Anterior cingulate cortex (tissue), 58 donors: ENCODE measurements at places on chromosomes 2 and 18.

DNA sequence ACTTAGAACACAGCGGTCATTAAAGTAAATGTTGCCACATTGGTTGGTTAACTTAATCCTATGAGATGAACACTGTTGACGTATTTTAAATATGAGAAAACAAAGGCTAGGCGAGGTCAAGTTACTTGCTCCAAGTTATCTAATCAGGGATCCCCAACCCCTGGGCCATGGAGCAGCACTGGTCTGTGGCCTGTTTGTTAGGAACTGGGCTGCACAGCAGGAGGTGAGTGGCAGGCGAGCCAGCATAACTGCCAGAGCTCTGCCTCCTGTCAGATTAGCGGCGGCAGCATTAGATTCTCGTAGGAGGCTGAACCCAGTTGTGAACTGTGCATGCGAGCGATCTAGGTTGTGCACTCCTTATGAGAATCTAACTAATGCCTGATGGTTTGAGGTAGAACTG is 878.9 kb downstream of the CPS1 start:
- DNase-seq: no peak

DNA sequence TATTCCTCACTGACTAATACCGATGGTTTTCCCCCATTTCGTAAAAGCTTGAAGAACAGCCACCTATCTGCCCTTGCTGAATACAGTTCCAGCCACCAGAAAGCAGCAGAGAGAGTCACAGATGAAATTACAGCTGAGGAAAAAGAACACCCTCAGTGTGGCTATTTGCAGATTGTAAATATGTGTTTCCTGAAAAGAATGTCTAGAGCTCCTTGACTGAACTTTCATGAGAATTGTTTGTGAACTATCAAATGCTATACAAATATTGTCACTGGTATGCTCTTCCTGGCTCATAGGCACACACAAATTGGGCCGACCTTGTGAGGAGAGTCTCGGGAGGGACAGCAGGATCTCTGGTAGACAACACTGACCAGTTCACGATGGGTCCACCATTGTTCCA is 58.1 kb upstream of the TTC39C start:
- DNase-seq: no peak

- no peak for DNase-seq
Measured at GRCh38 chr2:224284134-224284946, 117.6 kb downstream of the FAM124B start.

GRCh38 chr2:238974501-238975166 is 126.7 kb downstream of the TWIST2 start:
- DNase-seq: peak; percentile 19

GRCh38 chr2:207813942-207814341 is 44.2 kb upstream of the FZD5 start:
- no peak for DNase-seq

- no peak for DNase-seq
Measured at GRCh38 chr2:127545796-127546195, 10.3 kb downstream of the MYO7B start.

DNA sequence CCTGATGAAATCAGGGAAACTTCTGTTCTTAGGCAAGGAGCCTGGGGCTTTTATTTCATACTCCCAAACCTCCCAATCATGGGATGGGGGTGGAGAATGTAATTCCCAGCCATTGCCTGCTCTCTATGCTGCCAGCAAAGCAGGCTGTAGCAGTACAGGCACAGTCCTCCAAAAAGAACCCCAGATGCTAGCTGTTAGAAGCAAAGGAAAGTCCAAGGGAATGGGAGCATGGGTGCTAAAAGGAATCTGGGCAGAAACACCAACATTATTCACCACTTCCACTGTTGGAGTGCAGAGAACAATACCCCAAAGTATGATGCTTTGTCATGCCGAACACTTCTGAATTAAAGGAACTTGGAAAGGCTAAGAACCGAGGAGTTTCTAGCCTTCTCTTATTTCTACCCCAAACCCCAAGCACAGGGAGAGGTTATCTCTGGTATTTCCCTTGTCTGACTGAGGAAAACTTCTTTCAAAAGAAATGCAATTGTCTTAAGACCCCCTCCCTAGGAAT is 24.7 kb downstream of the MDH1 start:
- DNase-seq: no peak

DNA sequence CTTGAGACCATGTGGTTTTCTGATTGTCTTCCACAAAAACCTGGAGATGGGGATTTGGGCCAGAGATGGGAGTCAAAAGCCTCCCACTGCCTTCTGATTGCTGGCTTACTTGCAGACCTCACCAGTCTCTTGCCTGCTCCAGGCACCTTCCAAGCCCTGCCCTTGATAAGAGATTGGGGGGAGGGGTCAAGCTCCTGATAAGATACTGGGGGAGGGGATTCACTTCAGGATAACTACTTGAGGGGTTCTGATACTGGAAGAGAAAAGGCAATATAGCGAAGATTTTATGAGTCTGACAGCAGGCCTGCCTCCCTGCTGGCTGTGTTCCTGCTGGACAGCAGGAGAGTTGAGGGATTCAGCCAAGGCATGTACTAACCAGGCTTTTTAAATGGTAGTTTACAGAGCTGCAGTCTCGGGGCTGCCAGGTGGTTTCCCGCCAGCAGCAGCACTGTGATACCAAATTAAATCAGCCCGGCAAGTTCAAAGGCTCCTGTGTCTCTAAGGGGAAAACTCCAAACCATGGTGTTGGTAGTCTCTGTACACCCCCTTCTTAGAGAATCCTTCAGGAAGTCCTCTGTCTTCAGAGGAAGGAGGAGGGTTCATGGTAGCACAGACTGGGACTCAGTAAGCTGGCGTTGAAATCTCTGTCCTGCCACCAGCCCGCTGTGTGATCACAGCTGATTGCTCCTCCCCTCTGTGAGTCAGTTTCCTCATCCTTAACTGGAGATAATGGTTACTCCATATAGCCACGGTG is 58.3 kb downstream of the FBXO36 start:
- peak; percentile 47 for DNase-seq

- DNase-seq: peak; percentile 18
Measured at GRCh38 chr18:54742659-54743604, 85.3 kb upstream of the RAB27B start.

- no peak for DNase-seq
Measured at GRCh38 chr2:201256082-201256481, 4.3 kb upstream of the CASP8 start.

- DNase-seq: no peak
Measured at GRCh38 chr2:20620696-20621365, 30.1 kb downstream of the HS1BP3 start.

GRCh38 chr2:30234180-30234971 is 3.0 kb downstream of the LBH start:
- no peak for DNase-seq

DNA sequence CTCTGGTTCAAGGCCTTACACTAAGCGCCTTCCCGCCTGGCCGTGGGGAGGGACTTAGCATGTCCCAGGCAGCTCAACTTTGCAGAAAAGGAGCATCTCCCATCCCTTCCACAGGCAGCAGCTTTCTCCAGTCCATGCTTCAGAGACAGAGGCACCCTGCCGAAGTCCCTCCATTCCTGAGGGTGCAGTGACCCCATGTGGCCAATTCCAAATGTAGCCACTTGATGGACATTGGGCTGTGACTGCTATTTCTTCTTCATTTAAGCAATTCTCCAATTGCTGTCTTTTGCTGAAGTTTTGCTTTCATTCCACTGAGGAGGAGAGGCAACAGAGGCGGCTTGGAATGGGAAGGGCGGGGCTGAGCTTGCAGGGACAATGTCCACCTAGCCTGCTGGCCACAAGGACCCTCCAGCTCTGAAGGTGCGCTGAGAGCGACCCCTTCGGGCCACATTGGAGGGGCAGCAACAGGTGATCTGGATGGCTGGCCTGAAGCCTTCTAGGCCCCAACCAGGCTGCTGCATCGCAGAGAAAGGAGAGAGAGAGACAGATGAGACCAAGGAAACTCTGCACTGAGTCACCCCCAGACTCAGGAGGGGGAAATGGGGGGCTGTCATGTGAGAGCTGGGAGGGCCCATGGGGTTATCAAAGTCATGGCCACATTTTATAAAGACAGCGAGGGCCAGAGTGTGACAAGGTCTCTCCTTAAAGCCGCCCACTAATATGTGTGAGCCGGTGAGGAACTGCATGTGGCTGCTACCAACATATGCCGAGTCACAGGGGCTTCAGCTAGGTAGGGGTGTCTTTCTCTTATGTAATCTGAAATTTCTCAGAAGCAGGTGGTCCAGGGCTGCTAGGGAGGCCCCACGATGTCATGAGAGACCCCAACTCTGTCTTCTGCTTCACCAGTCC is 61.3 kb downstream of the LONRF2 start:
- DNase-seq: peak; percentile 66

DNA sequence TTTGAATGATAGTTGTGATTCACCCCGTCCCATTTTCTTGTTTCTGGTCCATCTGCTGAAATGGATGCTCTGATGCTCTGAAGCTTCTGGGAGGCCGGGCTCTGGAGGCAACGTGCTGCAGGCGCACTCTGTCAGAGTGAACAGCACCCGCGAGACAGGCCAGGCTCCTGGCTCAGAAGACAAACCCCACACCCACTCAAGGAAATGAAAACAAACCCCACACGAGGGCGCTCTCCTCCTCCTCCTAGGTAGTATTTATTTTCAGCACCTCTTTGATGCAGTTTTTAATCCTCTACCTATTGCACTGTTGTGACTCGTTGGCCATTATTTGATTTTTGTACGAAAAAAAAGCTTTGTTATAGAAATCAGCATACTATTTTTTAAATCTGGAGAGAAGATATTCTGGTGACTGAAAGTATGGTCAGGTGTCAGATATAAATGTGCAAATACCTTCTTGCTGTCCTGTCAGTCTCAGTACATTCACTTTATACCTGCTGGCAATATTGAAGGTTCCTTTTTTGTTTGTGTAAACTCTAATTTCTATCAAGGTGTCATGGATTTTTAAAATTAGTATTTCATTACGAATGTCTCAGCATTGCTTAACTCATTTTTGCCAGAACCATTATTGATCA is 10.3 kb upstream of the CHST10 start:
- peak; percentile 38 for DNase-seq

DNA sequence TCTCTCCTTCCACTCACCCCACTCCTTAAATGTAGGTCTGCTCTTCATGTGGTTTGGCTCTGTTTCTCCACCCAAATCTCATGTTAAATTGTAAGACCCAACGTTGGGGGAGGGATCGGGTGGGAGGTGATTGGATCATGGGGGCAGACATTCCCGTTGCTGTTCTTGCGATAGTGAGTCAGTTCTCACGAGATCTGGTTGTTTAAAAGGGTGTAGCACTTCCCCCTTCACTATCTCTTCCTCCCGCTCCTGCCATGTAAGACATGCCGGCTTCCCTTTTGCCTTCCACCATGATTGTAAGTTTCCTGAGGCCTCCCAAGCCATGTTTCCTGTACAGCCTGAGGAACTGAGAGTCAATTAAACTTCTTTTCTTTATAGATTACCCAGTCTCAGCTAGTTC is 1044.5 kb upstream of the POU3F3 start:
- no peak for DNase-seq

DNA sequence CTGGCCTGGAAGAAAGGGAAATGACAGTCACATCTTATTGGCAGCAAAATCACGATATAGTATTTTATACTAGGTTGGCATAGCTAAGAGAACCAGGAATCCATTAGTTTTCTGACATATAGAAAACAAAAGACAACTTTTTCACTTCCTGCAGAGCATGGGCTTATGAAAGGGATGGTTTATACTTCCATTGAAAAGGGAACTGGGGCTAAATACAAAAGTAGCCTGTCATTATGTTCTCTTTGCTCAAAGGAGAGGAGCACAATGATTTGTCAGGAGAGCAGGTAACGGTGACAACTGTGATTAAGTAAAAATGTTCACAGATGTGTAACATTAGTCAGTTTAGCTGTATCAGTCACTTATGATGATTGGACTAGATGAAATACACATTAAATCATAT is 46.4 kb downstream of the SLC25A12 start:
- DNase-seq: no peak

DNA sequence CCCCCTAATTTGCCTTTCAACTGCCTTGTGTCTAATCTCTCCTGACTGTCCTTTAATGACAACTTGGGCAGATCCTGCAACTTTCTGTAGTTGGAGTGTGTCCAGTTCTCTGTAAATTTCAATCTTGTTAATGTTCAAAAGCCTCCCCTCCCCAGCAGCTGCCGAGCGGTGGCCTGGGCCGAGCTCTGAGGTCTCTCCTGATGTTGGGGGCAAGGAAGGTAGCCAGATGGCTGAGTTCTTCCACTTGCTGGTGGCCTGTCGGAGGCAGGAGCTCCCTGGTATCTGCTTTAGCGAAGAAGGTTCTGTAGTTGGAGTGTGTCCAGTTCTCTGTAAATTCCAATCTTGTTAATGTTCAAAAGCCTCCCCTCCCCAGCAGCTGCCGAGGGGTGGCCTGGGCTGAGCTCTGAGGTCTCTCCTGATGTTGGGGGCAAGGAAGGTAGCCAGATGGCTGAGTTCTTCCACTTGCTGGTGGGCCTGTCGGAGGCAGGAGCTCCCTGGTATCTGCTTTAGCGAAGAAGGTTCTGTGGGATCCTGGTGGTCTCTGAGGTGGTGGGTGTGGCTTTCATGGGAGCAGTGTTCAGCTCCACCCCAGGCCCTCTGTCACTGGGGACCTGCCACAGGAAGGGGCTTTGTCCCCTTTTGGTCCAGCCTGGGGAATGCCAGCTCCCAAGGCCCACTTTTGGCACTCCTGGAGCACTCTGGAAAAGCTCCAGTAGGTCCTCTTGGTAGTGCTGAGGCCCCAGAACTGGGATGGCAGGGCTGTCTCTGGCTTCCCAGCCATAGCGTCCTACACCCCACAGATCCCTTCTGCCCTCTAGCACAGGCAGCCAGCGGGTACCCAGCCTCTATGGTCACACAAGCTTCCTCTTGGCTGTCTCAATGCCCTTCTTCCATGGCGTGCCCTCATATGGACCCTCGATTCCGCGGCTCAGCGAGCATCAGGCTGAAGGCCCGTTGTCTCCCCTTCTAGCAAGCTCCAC is 211.9 kb downstream of the ALPK2 start:
- DNase-seq: no peak

- no peak for DNase-seq
Measured at GRCh38 chr2:160606341-160606740, 112.7 kb upstream of the RBMS1 start.

GRCh38 chr18:58761241-58761969 is 90.1 kb downstream of the MALT1 start:
- DNase-seq: no peak

- no peak for DNase-seq
Measured at GRCh38 chr18:58983260-58984155, 118.8 kb downstream of the ZNF532 start.

GRCh38 chr2:214629875-214630274 is 179.6 kb downstream of the BARD1 start:
- DNase-seq: no peak

DNA sequence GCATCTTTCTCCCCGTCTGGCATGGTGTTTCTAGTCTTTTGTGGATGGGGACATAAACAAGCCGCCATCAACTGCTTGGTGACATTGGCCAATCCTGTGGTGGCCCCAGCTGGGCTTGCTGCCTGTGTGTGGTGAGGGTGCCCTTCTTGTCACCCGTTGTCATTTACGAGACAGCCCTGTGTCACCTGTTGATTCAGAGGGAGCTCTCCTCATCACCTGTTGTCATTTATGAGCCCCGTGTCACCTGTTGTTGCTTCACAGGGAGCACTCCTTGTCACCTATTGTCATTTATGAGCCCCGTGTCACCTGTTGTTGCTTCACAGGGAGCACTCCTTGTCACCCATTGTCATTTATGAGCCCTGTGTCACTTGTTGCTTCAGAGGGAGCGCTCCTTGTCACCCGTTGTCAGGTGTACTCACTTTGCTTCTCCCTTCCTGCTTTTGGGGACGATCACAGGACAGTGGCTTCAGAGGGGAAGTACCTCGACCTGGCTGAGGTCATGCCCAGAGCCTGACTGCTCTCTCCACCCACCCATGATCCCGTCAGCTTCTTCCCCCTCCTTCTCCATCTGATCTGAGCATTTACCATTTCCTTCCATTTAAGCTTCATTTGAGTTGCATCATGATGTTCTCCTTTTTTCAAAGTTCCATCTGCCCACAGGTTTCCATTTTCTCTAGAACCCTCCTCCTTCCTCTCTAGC is 29.1 kb downstream of the HPCAL1 start:
- no peak for DNase-seq

- no peak for DNase-seq
Measured at GRCh38 chr2:95372216-95372829, 30.2 kb upstream of the FAHD2A start.
